Endodermal cell (in vitro differentiated cells): ENCODE measurements at places on chromosomes 3 and 15. TPM values are rescaled to one million over a fixed set of nuclear protein-coding genes. Genes with fewer than 3 reads are reported as not detected.

- peaks cover 12% of the 10 kb centered on the region for H3K27me3 ChIP-seq
- no peaks in the 10 kb centered on the region for H3K4me1 ChIP-seq
- no peak within 1 kb of the TSS for H3K27ac ChIP-seq
- no peaks in the 10 kb centered on the region for H3K36me3 ChIP-seq
These were observed at the start of gene DNAJA4 for GRCh38 chr15:78264304-78265136. Gene DNAJA4, plus strand, starts transcription at chr15:78264562. Its CDS starts 202 bp downstream, at chr15:78264764.

GRCh38 chr3:46864061-46864881 is 1.0 kb upstream of the MYL3 start:
- no peak overlapping the region for H3K27ac ChIP-seq
- DNase-seq: peak; percentile 36
- no peaks in the 10 kb centered on the region for H3K27me3 ChIP-seq
- no peaks in the 10 kb centered on the region for H3K4me1 ChIP-seq

GRCh38 chr3:10453431-10454163 is 51.8 kb downstream of the ATP2B2 start:
- H3K36me3 ChIP-seq: no peaks in the 10 kb centered on the region
- H3K27me3 ChIP-seq: peaks cover 32% of the 10 kb centered on the region
- no peak overlapping the region for H3K27ac ChIP-seq
- H3K4me3 ChIP-seq: no peak overlapping the region
- no peaks in the 10 kb centered on the region for H3K4me1 ChIP-seq
- no peak for DNase-seq

DNA sequence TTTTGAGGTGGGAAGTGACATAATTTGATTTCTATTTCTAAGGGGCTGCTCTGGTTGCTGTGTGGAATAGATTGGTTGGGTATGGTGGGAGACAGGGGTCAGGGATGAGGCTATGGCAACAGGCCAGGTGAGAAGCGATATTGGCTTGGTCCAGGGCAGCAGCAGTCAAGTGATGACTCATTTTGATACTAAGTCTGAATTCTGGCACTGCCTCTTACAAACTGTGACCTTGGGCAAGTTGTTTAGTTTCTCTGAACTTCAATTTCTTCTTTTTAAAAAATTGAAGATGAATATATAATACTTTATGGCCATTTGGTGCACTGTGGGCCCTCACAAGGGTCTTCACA is 40.4 kb upstream of the CLSTN2 start:
- H3K27me3 ChIP-seq: no peaks in the 10 kb centered on the region
- H3K4me1 ChIP-seq: no peaks in the 10 kb centered on the region
- no peaks in the 10 kb centered on the region for H3K36me3 ChIP-seq

DNA sequence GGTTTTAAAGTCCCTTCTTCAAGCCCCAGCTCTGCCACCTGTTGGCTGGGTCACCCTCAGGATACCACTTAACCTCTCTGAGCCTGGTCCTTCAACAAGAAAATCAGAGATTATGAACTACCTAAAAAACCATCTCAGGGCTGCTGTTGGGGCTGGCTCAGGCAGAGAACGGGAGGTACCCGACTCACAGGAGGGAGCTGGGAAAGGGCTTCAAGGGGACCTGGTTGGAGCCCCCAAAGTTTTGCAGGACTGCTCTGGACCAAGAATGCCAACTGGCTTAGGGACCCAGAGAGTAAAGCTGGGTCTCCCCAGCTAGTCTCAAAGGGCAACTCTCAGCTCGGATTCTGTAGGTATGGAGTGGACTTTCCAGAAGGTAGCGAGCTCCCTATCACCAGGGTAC is 41.5 kb downstream of the WNT7A start:
- H3K36me3 ChIP-seq: no peaks in the 10 kb centered on the region
- H3K27me3 ChIP-seq: no peaks in the 10 kb centered on the region
- no peaks in the 10 kb centered on the region for H3K4me1 ChIP-seq

DNA sequence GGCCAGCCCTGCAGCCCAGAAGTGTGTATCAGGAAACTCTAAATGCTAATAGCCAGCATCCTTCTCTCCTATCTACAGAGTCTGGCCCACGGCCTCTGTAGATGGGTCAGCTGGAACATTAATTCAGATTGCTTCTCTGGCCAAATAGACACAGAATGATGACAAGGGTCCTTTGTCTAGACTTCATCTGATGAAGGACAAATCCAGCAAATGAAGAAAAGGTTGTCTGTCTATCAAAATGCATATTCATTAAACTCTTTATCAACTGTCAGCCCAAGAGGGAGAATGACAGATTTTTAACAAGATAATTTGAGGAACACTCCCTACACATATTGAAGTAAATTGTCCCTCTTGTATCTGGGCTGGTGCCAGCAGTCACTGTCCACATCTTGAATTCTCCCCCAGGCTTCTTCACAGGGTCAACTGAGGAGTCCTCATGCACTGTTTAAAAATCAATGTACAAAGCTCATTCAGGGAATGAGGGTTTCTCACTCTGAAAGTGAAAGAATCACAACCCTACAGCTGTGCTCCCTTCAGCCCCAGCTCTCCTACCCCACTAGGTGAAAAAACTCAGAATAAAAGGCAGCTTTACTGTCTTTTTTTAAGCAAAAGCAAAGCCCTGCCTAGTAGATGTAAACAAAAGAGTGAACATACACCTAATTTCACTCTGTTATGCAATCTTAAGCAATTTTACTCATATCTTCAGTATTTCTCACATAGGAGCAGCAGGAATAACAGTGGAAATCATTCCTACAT is 507.7 kb downstream of the IGSF11 start:
- H3K36me3 ChIP-seq: no peaks in the 10 kb centered on the region
- H3K27me3 ChIP-seq: no peaks in the 10 kb centered on the region
- peak overlapping the region; percentile 0 for H3K27ac ChIP-seq
- peaks cover 5% of the 10 kb centered on the region for H3K4me1 ChIP-seq
- DNase-seq: no peak
- no peak overlapping the region for H3K4me3 ChIP-seq

DNA sequence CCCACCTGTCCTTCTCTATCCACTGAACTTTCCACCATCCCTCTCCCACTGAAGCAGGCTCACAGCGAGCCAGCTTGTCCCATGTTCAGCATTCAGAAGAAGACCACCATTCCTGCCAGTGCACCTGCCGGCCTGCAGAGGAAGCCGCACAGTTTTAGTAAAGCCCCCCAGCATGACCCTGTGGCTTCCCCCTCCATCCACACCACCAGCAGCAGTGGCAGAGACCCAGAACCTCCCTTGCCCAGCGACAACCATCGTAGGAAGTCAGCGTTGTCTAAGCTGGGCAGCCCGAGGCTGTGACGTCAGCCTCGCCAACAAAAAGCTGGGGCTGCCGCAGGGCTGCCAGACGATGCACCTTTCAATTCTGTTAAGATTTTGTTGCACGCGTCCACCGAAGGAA is 66.6 kb upstream of the TAMM41 start:
- no peaks in the 10 kb centered on the region for H3K4me1 ChIP-seq
- no peaks in the 10 kb centered on the region for H3K27me3 ChIP-seq
- no peaks in the 10 kb centered on the region for H3K36me3 ChIP-seq
- H3K4me3 ChIP-seq: no peak overlapping the region
- H3K27ac ChIP-seq: no peak overlapping the region

DNA sequence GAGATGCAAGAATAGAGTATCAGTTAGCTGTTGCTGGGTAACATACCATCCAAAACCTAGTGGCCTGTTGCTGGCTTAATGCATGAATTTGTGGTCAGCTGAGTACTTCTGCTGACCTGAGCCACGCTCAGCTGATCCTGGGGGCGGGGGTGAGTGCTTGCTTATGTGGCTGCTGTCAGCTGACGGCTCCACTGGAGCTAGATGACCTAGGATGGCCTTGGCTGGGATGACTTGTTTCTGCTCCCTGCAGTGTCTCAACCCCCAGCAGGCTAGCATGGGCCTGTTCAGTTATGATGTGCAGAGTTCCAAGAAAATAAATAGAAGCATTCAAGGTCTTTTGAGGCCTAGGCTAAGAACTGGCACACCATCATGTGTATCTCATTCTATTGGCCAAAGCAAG is 63.9 kb downstream of the FBLN2 start:
- H3K27me3 ChIP-seq: no peaks in the 10 kb centered on the region
- no peak overlapping the region for H3K4me3 ChIP-seq
- DNase-seq: no peak

DNA sequence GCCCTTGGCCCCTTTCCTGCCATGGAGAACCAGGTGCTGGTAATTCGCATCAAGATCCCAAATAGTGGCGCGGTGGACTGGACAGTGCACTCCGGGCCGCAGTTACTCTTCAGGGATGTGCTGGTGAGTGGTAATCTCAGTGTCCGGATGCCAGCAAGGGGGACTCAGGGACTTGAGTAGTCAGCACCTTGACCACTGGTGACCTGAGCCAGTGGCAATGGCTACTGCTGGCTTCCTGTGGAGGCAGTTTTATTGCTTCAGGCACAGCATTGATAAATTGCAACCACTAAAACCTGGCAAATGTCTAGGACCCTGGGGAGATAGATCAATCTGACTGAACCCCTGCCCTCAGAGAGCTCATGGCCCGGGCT is 830 bp downstream of the MAP2K5 start:
- peak overlapping the region; percentile 98 for H3K4me3 ChIP-seq
- H3K27me3 ChIP-seq: no peaks in the 10 kb centered on the region
- no peaks in the 10 kb centered on the region for H3K36me3 ChIP-seq
- DNase-seq: no peak

GRCh38 chr3:57852896-57853295 is 96.8 kb downstream of the SLMAP start:
- no peak overlapping the region for H3K4me3 ChIP-seq
- no peaks in the 10 kb centered on the region for H3K4me1 ChIP-seq
- no peak overlapping the region for H3K27ac ChIP-seq

ENTPD3 gene
- total RNA-seq: 0.27 and 0.37 TPM in 2 replicates

VEPH1 gene
- total RNA-seq: 7.9 and 11.8 TPM in 2 replicates

WDR6 gene
- 64.9 to 106 TPM (median 97.8 TPM) in 3 replicates for total RNA-seq

SYNM gene
- 10.6 and 12.5 TPM in 2 replicates for total RNA-seq
